ENCODE measurements at places on chromosomes 7 and 10.

DNA sequence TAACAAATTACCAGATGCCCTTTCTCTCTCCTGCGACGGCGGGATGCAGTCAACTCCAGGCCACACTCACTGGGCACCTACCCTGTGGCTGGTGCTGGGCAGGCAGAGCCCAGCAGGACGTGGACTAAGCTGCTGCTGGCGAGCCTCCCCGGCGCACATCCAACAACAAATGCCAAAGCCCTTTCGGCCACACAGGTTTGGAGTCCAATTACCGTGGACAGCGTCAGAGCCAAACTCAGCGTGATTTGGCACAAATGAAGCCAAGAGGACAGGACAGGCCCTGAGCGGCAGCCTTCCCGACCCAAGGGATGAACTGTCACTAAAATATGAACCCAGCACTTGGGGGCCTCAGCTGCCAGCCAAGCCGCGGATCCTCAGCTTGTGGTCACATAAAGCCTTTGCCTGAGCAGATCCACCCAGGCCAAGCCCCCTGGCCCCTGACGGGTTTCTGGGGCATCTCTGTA, 28.4 kb downstream of the DAGLB start:
- no peak for DNase-seq

- no peak for DNase-seq
These were observed 516.1 kb downstream of the CCSER2 start for GRCh38 chr10:84844461-84844860.

DNA sequence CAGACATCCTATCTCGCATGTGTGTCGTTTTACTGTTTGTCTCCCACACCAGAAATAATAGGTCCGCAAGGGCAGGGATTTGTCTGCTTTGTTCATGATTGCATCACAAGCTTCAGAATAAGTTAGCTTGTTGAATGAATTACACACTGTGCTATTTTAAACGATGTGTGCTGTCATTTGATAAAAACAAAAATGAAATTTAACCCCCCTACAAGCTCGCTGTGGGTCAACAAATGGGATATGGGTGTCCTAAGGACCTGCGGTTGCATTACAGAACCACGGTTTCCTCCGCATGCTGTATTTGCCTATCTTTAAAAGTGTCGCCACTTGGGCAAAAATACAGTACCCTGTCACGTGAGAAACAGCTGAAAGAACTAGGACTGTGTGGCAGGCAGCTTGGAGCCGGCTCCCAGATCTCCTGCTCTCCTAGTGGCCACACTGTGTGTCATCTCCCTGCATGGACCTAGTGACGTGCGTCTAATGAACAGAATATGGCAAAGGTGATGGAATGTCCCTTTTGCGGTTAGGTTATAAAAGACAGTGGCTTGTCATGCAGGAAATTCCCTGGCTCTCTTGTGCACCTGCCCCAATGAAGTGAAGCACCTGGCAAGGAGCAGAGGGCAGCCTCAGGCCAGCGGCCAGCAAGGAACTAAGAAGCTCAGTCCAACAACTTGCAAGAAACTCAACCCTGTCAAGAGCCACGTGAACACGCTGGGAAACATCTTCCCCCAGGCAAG, 32.9 kb upstream of the CRYGN start:
- peak; percentile 59 for DNase-seq

DNA sequence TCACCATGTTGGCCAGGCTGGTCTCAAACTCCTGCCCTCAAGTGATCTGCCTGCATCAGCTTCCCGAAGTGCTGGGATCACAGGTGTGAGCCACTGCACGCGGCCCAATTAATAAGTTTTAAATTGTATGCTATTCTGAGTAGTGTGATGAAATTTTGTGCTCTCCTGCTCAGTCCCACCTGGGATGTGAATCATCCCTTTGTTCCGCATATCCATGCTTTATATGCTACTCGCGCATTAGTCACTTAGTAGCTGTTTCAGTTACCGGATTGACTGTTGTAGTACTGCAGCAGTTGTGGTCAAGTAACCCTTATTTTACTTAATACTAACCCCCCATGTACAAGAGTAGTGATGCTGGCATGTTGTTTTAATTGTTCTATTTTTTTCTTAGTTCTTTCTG, 47.3 kb upstream of the OIT3 start:
- no peak for DNase-seq

DNA sequence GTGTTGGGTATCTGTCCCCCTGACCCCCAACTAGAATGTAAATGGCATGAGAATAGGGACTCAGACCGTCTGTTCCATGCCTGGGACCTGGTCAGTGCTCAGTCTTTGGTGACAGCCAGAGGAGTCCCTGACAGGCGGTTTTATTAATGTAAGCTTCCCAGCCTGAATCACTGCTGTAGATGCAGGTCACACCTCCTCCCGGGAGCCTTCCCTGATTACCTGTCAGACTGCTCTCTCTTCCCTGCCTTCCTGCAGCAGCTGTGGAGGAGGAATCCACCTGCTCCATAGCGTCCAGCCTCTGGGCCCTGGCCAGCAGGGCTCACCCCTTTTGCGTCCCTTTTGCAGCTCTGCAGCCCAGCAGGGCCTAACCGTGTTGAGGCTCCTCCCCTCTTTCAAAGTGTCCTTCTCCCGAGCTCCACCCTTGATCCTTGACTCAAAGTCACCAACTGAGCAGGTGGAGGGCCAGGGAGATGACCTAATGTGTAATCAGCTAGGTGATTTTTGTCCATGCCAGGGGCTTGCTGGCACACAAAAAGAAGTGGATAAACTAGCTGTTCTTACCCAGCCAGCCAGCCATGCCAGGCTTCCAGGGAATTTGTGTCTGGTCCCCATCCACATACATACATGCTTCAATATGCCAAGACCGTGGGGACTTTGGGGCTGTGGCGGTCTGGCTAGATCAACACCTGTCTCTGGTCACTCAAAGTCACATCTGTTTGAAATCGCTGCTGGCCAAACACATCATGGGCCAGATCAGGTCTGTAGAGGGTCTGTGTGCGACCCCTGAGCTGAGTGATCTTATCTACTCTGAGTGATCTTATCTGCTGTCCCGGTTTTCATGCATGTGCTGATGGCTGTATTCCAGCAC, 195.1 kb downstream of the CCDC3 start:
- DNase-seq = no peak

- DNase-seq = no peak
These were observed 14.3 kb downstream of the AQP1 start for GRCh38 chr7:30925913-30926312.

DNA sequence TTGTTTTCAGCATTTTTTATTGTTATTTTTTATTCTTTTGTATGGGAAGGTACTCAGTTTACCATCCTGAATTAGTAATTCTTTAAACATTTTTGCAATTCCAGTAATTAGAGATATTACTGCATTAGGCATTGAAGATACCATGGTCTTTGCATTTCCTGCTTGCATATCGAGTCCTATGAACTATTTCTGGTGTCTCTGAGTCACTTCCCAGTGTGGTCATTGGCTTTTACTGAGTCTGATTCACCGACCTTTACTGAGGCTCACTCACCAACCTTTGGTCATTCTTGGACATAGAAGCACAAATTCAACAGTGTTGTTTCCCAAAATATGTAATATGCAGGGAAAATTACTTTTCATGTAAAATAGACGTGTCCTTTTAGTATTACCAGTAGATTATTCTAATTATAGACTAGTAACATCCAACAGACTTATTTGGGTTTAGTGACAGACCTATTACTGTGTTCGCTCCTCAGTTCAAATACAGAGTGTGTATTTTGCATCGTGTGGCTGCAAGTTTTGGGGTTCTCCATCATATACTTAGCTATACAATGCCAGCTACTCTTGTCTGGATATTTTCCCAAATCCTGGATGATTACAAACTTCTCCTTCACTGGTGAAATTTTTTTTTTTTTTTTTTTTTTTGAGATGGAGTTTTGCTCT, 180.7 kb upstream of the PRSS1 start:
- peak; percentile 18 for DNase-seq

DNA sequence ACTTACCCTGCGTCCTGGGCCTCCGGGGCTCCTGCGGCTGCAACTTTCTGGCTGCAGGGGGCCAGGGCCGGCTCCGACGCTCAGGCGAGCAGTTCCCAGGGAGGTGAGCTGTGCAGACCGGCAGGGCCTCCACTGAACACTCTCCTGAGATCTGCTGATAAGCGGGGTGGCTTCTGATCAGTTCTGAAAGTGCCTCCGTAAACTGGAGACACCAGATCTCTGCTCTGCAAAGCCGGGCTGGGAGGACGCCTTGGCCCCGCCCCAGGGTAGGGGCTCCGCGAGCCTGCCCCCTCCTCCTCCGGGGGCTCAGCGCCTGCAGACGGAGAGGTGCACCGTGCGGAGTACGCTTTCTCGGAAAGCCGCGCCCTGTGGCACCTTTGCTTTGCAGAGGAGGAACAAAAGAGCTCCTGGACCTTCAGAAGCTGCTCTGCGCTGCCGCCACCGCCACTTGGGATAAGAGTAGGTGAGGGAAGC, 141.3 kb upstream of the VKORC1L1 start:
- DNase-seq = no peak

DNA sequence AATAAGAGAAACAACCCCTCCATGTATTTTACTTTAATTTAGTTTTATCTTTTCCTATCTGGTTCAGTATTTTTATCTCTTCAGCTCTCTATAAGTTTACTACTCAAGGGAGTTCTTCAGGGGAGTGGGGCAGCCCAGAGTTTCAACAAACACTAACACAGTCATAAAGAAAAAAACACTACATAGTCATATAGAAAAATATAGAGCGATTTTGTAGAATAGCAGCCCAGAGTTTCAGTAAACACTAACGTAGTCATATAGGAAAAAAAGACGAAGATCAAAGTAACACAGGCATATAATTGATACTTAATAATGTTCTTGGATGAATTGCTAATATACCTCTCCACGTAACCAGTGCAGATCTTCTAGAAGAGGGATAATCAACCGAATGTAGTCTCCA, 54.7 kb downstream of the PON1 start:
- DNase-seq = no peak

- DNase-seq = no peak
These were observed 339.2 kb upstream of the PODXL start for GRCh38 chr7:131895541-131896164.

- no peak for DNase-seq
These were observed 56.8 kb upstream of the OCM2 start for GRCh38 chr7:98046816-98047215.

DNA sequence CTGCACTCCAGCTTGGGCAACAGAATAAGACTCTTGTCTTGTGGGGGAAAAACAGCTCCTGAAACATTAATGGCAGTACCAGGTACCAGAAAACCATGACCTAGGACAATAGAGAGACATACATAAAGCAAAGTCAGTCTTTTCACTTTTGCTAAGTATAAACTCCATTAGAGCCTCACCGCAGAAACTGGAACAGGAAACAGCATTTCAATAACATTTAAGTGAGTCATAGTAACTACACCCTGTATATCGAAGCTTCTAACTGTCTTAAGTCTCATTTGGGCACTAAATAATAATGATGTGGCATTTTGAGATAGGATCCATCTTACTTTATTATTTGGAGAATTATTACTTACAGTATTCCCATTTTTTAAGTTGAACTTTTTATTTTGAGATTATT, 517.8 kb upstream of the CELF2 start:
- peak; percentile 60 for DNase-seq

GRCh38 chr10:59885430-59886134, 20.8 kb downstream of the CCDC6 start:
- DNase-seq = peak; percentile 79

DNA sequence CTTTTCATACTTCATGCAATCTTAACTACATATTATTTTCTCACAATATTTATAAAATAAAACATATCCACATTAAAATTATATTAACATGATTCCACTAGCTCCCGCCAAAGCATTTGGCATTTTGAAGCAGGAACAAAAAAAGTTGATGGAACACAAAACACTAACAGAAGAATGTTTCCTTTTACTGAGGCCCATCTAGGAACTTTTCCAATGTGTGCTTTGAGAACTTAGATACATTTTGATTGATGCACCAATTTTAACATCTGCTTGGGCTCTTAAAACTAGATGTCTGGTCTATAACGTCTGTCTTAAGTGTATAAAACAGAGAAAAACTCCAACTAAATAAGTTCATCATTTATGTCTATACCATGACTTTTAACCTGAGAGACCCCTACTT, 1214.8 kb downstream of the SORCS1 start:
- no peak for DNase-seq

DNA sequence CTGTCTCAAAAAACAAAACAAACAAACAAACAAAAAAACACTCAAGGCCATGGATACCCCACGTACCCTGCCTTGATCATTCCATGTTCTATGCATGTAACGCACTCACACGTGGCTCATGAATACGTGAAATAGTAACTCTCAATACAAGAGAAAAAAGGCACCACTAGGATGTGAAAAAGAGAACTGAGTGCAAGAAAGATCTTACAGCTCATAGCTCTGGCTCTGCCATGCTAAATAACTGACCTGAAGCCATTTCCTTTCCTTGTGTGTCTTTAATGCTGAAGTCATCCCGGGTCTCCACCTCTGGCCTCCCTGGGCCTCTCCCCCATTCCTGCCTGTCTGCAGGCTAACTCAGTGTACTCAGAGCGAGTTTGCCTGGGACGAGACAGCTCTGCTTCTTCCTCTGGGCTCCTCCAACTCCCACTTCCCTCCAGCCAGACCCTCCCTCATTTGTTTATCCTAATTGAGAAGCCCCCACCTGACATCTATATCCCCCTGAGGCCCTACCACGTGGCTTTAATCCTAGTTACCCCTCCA, 117.3 kb downstream of the PRPF18 start:
- DNase-seq = no peak

GRCh38 chr7:79176859-79177477, 276.5 kb downstream of the MAGI2 start:
- DNase-seq = peak; percentile 58

GRCh38 chr7:35757574-35757973, 43.3 kb upstream of the SEPTIN7 start:
- no peak for DNase-seq

GRCh38 chr10:71285180-71285545, 33.9 kb upstream of the SLC29A3 start:
- DNase-seq = peak; percentile 26

GRCh38 chr10:12685261-12686058, 316.1 kb downstream of the CCDC3 start:
- no peak for DNase-seq

DNA sequence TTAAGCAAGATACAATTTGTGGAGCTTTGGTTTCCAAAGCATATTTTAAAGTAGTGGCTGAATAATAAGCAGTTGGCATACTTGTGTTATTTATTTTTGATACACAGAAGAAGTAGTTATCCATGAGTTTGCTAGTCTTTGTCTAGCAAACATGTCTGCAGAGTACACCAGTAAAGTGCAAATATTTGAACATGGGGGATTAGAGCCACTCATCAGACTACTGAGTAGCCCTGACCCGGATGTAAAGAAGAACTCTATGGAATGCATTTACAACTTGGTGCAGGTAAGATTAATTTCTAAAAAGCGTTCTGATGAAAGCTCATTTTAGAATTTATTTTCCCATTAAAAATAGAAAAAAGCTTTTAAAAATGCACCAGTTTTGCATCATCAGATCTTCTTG, 31.4 kb downstream of the ARMC3 start:
- DNase-seq = no peak

GRCh38 chr7:96287132-96287531, 34.8 kb downstream of the SLC25A13 start:
- no peak for DNase-seq

- no peak for DNase-seq
These were observed 33.4 kb downstream of the ZC3HAV1 start for GRCh38 chr7:139075871-139076686.

- DNase-seq = no peak
These were observed 140.4 kb upstream of the RHEB start for GRCh38 chr7:151660141-151660540.

Data from MM.1S (cell line).